Activated CD4-positive, alpha-beta T cell treated with anti-CD3 and anti-CD28 coated beads, Interleukin-2, amount 10 ng/mL, durations not matched to agents 24 days and 14 days (primary cell): ENCODE measurements at places on chromosomes 5 and 9. TPM values are rescaled to one million over a fixed set of nuclear protein-coding genes. Genes with fewer than 3 reads are reported as not detected.

DNA sequence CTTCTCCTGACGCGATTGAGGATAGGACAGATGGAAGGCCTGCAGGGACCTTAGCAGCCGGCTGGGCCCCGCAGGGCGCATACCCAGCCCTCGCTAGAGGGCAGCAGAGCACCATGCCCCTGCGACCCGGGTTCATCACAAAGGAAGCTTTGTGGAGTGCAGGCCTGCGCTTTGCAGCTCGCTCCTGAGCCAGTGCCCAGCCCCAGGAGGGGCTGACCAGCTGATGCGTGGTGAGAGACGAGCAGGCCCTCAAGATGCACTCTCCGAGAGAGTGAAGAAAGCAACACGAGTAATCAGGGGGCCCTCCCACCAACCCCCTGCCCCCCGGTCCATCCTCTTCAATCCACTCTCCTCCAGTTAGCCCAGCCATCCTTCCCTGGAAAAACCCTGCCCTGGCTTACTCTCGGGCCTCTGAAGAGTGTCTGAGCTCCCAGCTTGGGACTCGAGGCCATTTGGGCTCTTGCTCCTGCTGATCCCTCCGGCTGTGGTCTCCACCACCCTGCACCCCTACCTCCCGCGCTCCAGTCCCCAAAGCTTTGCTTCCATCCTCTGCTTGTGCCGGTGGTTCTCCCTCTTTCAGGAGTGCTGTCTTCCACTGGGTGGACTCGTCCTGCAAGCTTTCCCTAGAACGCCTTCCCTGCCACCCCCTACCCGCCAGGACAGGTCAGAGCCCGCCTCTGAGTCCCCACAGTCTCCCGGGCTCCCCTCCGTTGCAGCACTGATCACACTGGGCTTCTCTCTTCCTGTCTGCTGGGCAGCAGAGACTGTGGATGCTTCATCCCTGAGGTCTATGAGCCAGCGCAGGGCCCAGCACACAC, 9.1 kb upstream of the KIF12 start:
- peak; percentile 88 for DNase-seq

DNA sequence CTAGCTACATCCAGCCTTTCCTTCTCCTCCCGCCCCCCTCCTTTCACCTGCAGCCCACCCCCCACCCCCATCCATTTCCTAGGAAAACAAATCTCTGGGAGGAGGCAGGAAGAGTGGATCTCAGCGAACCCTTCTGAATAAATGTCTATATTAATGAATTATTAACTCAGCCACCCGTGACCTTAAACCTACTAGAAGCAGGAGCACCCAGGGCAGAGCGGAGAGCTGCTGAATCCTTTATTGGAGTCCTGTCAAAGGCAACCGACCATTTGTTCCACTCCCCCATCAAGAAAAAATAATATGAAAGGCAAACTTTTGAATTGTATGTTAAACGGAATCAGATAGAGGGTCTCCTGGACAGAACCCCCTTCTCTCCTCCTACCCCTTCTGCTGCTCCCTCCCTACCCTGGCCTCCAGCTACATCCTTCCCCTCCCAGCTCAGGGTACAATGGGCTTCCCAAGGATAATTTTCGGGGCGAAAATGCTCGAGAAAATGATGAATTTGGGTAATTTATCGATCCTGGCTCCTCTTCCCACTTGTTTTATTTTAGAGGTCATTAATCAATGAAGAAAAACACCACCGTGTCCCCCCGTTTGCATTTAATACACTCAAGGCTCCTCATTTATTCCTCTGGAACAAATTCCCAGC, 3.3 kb upstream of the PRDM6 start:
- no peak for DNase-seq

The PCDHA12 gene
- total RNA-seq = not detected in 2 replicates

- no peak for DNase-seq
Measured at GRCh38 chr5:88839238-88839637, 43.7 kb downstream of the MEF2C start.

GRCh38 chr9:96185518-96186156, 116.3 kb downstream of the HSD17B3 start:
- no peak for DNase-seq

The ZNF483 gene
- 1.8 and 2.2 TPM in 2 replicates for total RNA-seq

DNA sequence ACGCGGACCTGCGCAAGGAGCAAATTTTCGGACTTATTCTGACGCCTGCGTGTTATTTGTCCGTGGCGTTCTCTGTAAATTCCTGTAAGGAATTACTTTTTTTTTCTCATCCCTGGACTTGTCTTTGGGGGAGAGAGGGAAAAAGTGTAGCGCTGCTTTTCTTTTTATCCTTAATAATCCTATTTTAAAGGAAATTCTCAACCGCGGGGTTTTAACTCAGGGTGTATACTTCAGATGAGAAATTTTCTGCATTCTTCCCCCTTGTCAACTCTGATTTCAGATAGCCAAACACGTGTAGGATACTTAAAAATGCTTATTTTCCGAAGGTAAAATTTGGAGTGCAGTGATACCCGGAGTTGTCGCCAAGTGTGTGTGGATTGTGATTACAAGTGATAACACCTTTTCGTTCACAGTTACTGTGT, 853 bp downstream of the DCP2 start:
- no peak for DNase-seq

GRCh38 chr9:3863686-3864085, 337.9 kb upstream of the RFX3 start:
- DNase-seq = no peak

DNA sequence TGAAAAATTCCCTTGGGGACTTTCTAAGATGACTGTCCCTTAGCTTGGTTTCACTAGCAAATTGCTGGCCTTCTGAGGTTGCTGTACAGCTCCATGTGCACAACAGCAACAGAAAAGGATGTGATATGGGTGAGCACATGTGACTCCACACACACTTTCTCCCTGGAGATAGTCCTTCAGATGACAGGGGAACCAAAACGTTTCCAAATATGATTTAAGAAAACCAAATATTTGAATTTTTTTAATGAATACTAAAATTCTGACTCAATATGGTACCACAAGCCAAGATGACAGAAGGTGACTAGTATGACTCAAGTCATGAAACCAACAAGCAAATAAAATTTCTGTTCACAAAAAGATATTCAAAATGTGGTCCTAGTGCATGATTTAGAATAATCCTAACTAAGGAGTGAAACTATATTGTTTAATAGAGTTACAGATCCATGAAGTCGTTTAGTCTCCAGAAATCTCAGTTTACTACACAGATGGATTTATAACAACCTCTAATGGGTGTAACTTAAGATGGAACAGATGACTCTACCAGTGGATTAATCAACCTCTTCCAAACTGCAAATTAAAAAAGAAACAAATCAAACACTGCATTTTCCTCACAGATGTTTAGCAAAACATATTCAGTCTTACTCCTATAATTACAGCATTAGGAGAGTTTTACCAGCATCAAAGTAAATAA, 144.8 kb upstream of the PIK3R1 start:
- DNase-seq = no peak

The SHOC1 gene
- total RNA-seq = not detected in 2 replicates

- no peak for DNase-seq
Measured at GRCh38 chr9:68482548-68482947, 58.1 kb downstream of the TMEM252 start.

DNA sequence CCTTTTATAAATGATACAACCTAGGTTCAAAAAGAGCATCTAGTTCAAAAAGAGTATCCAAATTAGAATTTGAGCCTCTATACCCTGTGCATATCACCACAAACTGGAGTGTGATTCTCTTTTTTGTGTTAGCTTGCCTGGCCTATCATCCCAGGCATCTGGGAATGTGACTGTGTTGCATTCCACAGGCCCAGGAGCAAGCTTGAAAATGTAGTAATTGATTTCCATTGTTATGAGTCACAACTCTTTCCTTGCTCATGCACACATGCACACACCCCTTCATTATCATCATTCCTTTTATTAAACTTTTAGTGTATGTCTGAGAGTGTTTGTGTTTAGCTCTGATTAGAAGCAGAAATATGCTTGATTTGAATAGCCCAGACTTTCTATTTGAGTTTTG, 75.2 kb downstream of the FCHO2 start:
- DNase-seq = no peak

GRCh38 chr9:134678666-134679443, 37.3 kb downstream of the COL5A1 start:
- DNase-seq = no peak

DNA sequence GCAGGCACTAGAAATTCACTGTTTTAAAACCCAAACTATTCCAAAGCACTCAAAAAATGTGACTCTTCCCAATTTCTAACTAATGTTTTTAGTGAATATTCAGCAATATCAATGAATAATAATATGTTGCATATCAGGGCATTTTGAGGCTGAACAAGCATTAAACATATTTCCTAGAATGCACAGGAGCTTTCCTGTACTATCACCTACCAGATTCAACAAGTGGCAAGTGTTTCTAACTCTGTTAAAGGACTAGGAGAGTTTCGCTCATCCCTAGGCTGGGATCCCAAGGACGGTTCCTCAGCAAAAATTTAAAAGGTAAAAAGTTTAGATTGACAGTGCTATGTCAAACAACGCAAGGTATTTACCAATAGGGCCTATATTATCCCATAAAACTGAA, 21.0 kb downstream of the GNE start:
- no peak for DNase-seq

- no peak for DNase-seq
Measured at GRCh38 chr5:65823204-65823603, 101.2 kb downstream of the NLN start.

The NRG2 gene
- 0.07 TPM in 2 replicates for total RNA-seq

- DNase-seq = no peak
Measured at GRCh38 chr5:97000391-97000790, 64.5 kb downstream of the LNPEP start.

GRCh38 chr5:110965773-110966581, 105.5 kb upstream of the TSLP start:
- no peak for DNase-seq

The MARCOL gene
- not detected in 2 replicates for total RNA-seq

The MYMK gene
- total RNA-seq = not detected in 2 replicates

The TRIM32 gene
- 11.9 and 14.4 TPM in 2 replicates for total RNA-seq

The TRIM7 gene
- total RNA-seq = 2.7 TPM in 2 replicates

- no peak for DNase-seq
Measured at GRCh38 chr5:108557686-108558085, 175.8 kb upstream of the FBXL17 start.

GRCh38 chr5:4159681-4160080, 564.0 kb downstream of the IRX1 start:
- no peak for DNase-seq

GRCh38 chr5:3311433-3311832, 284.2 kb upstream of the IRX1 start:
- DNase-seq = no peak

The DMRT3 gene
- not detected in 2 replicates for total RNA-seq

- DNase-seq = no peak
Measured at GRCh38 chr9:81906671-81907070, 21.6 kb upstream of the SPATA31D4 start.

DNA sequence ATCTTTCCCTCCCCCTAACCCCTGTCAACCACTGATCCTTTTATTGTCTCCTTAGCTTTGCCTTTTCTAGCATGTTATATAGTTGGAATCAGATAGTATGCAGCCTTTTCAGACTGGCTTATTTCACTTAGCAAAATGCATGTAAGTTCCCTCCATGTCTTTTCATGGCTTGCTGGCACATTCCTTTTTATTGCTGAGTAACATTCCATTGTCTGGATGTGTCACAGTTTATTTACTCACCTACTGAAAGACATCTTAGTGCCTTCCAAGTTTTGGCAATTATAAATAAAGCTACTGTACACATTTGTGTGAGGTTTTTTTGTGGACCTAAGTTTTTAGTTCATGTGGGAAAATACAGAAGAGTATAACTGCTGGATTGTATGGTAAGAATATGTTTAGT, 230.1 kb downstream of the PBX3 start:
- no peak for DNase-seq
